Activated CD4-positive, alpha-beta T cell treated with anti-CD3 and anti-CD28 coated beads, Interleukin-2, Interleukin-6, amounts not matched to agents 100 ng/mL and 50 ng/mL, durations not matched to agents 16 hours and 8 hours (primary cell): ENCODE measurements at places on chromosomes 13 and 19.

GRCh38 chr19:6276447-6276846, 3.3 kb downstream of the MLLT1 start:
- no peak for DNase-seq

DNA sequence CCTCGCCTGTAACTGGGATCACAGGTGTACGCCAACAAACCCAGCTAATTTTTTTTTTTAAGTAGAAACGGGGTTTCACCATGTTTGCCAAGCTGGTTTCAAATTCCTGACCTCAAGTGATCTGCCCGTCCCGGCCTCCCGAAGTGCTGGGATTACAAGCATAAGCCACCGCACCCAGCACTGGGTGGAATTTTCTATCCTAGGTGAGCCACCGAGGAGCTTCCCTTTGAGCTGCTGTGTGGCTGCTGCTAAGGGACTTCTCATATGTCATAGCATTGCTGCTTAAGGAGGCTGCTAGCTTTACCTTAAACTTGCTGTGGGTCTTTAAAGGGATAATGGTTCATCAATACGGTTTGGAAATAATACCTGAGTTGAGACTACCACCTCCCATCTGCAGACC, 2.9 kb upstream of the AMER2 start:
- DNase-seq = no peak

- DNase-seq = no peak
These were observed 692.6 kb upstream of the SLITRK1 start for GRCh38 chr13:84574851-84575250.

- no peak for DNase-seq
These were observed 211.1 kb downstream of the TEX29 start for GRCh38 chr13:111531505-111531904.

GRCh38 chr13:101217086-101217485, 199.2 kb downstream of the NALCN start:
- DNase-seq = no peak

- no peak for DNase-seq
These were observed 176.9 kb downstream of the TBC1D4 start for GRCh38 chr13:75305059-75305458.

- DNase-seq = no peak
These were observed 38.1 kb downstream of the PSG5 start for GRCh38 chr19:43148233-43148632.

GRCh38 chr13:111410232-111411021, 90.0 kb downstream of the TEX29 start:
- DNase-seq = no peak

- no peak for DNase-seq
These were observed 9.4 kb downstream of the PCDH20 start for GRCh38 chr13:61406275-61406674.

- peak; percentile 69 for DNase-seq
These were observed 27.7 kb downstream of the ZNF844 start for GRCh38 chr19:12092065-12092867.

DNA sequence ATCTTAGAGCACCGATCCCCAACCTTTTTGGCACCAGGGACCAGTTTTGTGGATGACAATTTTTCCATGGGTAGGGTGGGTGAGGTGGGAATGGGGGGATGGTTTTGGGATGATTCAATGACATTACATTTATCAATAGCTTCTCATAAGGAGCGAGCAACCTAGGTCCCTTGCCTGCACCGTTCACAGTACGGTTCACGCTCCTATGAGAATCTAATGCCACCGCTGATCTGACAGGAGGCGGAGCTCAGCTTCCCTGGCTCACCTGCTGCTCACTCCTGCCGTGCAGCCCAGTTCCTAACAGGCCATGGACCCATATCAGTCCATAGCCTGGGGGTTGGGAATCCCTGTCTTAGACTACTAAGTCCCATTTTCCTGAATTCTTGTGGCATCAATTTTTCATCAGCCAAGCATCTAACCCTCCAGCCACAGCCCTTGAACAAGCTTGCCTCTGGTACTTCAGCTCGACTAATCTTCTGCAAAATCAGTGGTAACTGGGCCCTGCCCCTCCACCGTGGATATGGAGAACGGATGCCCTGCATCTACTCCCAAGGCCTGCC, 37.0 kb upstream of the MAP3K10 start:
- DNase-seq = no peak

GRCh38 chr19:17830567-17831418, 9.5 kb upstream of the INSL3 start:
- DNase-seq = peak; percentile 67

- no peak for DNase-seq
These were observed 229.6 kb upstream of the STARD13 start for GRCh38 chr13:33515146-33515545.

GRCh38 chr19:15252398-15253018, 20.3 kb upstream of the EPHX3 start:
- DNase-seq = no peak

GRCh38 chr13:66071608-66072007, 1158.5 kb downstream of the PCDH9 start:
- no peak for DNase-seq

- DNase-seq = peak; percentile 50
These were observed 8.5 kb downstream of the CDX2 start for GRCh38 chr13:27960362-27961226.

GRCh38 chr19:42273407-42274064, 4.5 kb downstream of the CIC start:
- no peak for DNase-seq

- no peak for DNase-seq
These were observed 64.1 kb upstream of the OXGR1 start for GRCh38 chr13:97058391-97058790.

DNA sequence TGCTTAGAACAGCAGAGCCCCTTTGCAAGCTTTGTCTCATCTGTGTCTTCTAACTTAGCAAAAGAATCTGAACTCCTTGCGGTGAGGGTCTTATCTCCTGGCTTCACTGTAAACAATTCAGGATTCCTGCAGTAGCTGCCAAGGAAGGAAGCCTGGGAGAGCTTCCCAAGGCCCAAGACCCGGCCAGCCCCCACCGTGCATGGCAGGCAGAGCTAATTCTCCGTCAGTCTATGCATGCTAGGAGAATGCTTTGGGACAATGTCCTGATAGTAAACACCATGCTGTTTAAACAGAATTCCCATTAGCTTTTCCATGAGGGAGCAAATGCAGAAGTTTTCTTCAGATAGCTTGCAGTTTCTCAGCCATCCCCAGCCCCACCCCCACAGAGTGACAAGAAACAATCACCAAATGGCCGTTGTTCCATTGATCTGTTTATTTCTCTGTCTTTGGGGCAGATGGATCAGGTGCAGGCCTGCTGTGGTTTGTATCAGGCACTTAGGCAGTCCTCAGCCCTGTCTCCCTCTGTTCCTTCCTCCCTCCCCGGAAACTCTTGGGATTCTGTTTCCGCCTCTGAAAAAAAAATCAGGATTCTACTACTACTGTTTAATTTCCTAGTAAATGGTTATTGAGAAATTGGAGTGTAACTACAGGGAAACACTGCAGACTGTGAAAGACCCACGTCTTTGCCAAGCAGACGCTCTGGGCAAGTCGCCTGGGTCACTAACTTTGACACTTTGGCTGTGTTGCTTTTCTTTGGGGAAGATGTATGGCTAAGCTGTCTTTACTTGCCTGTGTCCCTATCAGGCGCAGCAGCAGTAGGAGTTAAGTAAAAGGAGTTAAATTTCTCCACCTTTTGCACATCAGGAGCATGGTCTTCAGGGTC, 40.7 kb upstream of the SPATA13 start:
- DNase-seq = no peak

- DNase-seq = peak; percentile 6
These were observed 27.9 kb downstream of the FAM124A start for GRCh38 chr13:51249770-51250741.

GRCh38 chr19:55398200-55398925, 9.2 kb downstream of the UBE2S start:
- DNase-seq = peak; percentile 66

GRCh38 chr13:113539176-113539575, 45.4 kb upstream of the TFDP1 start:
- DNase-seq = no peak

- DNase-seq = no peak
These were observed 124.3 kb downstream of the PTPRS start for GRCh38 chr19:5216141-5216847.

GRCh38 chr13:41382431-41382830, 71.4 kb downstream of the NAA16 start:
- no peak for DNase-seq

DNA sequence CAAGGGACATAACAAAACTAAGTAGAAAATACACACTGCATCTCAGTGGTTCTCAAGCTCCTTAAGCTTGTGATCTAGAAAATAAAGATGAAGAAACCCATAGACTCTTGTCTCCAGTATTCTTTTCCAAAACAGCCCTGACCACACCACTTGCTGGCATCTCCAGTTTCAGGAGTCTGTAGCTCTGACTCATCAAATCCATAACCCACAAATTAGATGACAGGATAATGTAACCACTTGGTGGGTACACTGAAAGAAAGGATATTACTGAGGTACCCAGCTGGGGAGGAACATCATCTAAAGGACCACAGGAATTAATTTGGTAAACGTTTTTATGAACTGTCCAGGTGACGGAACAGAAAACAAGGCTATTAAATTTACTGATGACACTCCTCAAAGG, 214.7 kb downstream of the VWA8 start:
- DNase-seq = no peak

- no peak for DNase-seq
These were observed 933.7 kb upstream of the SLITRK5 start for GRCh38 chr13:86737334-86737932.

- DNase-seq = no peak
These were observed 3.6 kb downstream of the GPR4 start for GRCh38 chr19:45598267-45599001.
